CD4-positive, alpha-beta T cell treated with Interleukin-6 at 100 ng/mL for 8 hours (primary cell): ENCODE measurements at places on chromosomes 12 and 14.
A peak's percentile ranks its signal among the peaks of the same experiment; 100 is the strongest.

DNA sequence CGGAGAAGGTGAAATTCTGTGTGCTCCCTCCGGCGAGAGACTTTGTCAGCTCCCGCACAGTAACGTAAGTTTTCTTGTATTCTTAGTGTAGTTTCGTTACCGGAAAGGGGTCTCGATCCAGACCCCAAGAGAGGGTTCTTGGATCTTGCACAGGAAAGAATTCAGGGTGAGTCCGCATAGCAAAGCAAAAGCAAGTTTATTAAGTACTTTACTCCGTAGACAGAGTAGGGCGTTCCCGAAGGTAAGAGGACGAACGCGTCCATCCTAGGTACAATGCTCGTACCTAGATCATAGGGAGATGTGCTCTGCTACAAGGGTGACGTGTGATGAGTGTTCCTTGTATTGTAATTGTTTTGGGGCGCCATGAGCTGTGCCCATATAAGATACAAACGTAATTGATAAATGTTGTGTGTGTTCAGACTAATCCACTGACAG is 293 bp downstream of the IFI27L1 start:
- DNase-seq, result no peak

- no peak for DNase-seq
These were observed 30.3 kb downstream of the ZNF605 start for GRCh38 chr12:132925597-132926414.

DNA sequence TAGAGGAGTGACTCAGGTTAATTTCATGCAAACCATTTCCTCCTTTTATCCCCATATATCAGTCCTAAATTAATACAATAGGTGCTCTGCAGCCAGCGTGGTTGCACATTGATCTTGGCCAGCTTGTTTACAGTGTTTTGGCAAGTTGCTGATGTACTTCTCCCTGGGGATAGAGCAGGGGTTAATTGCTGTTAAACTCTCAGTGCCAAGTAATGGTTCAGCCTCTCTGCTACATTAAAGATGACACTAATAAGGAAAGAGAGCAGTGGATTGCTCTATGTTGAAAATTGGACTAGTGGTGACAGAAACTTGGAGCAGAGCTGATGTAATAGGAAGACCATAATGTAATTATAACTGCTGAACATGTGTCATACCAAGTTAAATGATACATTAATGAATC is 717.5 kb downstream of the RERGL start:
- no peak for DNase-seq

- no peak for DNase-seq
These were observed 7.5 kb upstream of the UBE2N start for GRCh38 chr12:93449277-93449676.

GRCh38 chr12:40511341-40511740 is 180.9 kb upstream of the CNTN1 start:
- no peak for DNase-seq

DNA sequence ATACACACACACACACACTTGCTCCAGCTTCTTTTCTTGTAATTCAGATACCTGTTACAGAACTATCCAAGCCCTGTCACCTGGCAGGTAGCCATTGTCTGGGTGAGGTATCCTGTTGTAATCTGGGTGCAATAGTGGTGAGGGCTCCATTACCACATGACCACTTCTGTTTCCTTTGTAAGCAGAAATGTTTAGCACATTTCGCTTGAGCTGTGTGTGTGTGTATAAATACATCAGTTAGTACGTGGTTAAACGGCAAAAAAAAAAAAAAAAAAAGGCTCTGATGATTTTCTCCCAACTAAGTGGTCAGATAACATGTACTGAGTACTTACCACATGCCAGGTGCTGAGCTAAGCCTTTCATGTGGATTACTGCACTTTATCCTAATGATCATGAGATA is 129.3 kb upstream of the SSTR1 start:
- peak; percentile 80 for DNase-seq

GRCh38 chr12:64825143-64826021 is 935 bp downstream of the TBC1D30 start:
- no peak for DNase-seq

DNA sequence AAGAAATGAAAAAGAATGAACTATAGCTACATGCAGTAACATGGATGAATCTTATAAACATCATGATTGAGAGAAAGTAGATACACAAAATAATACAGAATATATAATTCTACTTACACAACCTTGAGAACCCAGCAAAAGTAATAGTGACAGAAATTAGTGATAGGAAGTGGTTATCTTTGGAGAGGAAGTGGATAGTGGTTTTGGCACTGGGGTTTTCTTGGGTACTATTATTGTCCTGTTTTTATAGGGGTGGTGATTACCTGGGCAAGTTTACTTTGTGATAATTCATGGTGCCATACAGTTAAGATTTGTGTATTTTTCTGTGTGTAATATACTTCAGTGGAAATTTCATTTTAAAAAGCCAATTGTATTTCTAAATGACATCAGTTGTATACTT is 352.7 kb downstream of the AEBP2 start:
- DNase-seq, result peak; percentile 4

DNA sequence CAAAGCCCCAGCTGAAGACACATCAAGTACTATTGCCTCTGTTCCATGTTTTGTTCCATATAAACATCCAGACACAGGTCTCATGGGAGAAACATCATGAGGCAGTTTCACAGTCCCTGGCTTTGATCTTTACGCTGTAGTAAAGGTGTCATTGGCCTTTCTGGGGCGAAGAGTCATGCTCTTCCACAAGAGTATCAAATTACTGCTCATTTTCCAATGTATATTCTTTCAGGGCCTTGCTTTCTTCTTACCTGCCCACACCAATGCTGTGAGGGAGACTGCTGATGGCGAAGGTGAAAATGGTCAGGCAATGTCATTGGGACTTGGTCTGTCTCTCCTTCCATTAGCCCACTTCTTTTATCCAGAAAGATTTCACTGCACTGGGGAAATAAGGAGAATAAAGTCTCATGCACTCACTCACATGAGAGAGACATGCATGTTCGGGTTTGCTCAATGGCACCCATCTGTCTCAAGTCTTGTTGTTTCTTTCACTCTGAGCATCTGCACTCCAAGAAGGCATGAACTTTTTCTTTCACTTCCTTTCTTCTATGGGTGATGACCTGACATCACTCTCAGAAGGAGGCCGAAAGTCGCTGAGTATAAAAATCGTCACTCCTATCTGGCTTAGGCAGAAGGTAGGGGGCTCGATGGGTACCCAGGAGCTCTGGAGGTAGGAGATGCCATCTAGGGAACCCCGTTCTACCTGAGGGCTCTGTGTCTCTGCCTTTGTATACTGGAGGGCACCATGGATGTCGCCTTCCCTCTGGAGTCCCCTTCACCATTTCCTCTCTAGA is 1.3 kb upstream of the JDP2 start:
- DNase-seq, result no peak

DNA sequence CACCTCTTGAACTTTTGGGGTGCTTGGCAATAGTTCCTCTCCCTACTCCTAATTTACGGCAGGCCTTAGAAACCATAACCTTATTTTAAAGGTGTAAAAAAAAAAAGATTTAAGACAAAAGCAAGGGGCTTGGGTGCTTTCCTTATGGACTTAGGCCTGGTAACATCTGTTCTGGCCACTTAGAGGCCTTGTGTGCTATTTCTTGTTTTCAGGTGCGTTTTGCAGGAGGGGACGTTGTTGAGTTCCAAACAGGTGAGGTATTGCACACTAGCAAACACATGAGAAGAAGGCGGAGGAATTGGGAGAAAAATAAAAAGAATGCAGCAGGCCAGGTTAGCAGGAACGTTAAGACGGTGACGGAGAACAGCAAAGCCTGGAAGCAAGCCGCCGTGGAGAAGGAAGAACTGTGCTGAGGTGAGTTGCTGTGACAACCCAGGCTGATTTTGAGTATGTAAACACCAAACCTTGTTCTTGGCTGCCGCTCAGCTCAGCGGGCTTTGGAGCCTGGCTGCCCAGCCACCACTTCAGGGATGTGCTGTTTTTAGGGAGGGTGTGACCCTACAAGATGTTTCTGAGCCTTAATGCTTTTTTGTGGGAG is 17.3 kb downstream of the EMG1 start:
- no peak for DNase-seq

- DNase-seq, result no peak
These were observed 3.0 kb upstream of the PPP1CC start for GRCh38 chr12:110745542-110746284.

DNA sequence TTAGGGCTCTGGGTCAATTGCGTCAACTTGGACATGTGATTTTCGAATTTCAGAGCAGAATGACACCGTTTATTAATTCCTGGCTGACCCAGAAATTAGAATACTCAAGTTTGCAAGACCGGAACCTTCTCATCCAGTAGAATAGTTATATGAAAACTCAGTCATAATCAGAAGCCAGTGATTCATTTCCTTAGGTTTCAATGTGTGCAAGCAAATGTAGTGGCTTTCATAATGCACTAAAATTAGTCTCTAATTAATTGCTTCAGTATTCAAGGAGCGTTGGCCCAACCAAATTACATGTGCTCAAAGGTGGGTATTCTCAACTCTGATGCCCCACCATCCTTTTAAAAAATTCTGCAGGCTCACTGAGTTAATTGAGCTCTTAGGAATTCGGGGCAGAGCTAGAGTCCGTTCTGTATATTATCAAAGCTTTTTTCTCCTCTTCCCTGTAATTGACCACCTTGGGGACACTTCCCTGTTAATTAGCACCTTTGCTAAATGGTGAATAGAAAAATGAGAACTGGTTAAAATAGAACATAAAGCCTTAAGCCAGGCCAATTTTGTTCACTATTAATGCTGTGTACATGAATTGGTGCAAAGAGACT is 55.4 kb downstream of the DAO start:
- no peak for DNase-seq

GRCh38 chr14:39315859-39316444 is 82.2 kb downstream of the MIA2 start:
- DNase-seq, result no peak

DNA sequence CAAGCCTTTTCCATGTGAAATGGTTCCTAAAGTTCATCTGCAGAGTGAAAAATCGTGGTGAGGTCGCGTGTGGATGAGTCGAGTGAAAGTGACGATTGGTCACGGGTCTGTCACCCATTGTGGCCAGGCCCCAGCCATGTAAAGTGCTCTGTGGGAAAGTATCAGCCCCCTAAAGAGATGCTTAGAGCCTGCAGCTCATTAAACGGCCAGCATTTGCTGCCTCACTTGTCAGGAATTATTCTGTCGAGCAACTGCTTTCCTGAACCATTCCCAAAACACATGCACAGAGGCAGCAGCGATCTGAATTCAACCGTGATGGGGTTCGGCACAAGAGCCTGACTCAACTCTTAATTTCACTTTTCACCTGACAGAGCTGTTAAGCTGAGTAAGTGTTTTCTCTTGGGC is 16.0 kb downstream of the DBX2 start:
- DNase-seq, result no peak

- no peak for DNase-seq
These were observed 8.2 kb upstream of the MIS18BP1 start for GRCh38 chr14:45261209-45261608.

GRCh38 chr12:42760550-42760949 is 171.0 kb upstream of the PRICKLE1 start:
- DNase-seq, result no peak

DNA sequence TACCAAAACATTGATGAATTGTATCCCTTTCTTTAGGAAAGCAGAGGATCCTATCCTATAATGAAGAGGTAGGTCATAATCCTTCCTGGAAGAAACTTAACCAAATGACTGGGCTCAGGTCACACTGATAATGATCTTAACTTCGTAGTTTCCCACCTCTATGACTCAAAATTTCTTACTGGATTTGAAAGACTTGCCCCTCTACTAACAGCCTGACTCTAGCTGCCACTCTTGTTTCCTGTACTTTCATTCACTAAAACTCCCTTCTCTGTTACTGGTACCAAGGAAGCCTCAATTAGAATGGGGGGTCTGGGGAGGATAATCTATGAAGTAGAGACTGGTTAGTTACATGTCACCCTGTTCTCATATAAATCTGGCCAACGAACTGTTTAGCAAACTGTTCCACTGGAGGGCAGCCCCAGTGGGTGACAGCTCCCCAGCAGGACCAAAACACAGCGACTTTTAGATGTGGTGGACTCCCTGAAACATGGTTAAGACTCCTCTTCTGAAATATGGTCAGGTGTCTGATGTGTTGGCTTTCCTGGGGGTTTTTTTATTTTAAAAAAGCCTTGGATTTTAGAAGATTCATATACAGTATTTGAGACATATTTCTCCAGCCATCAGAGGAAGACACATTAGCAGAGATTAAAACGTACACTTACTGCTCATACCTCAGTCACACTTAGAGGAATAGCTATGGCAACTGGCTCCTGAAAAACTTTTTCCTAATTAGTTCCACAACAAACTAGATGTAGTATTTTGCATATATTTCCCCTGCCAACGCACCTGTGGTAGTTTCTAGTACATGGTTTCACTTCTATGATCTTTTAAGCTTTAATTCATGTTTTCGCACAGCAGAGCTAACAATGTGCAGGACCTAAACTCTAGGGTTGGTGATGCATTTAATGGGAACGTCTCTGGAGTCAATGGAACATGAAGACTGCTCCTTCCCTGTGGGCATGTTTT is 72.3 kb downstream of the ACADS start:
- no peak for DNase-seq

DNA sequence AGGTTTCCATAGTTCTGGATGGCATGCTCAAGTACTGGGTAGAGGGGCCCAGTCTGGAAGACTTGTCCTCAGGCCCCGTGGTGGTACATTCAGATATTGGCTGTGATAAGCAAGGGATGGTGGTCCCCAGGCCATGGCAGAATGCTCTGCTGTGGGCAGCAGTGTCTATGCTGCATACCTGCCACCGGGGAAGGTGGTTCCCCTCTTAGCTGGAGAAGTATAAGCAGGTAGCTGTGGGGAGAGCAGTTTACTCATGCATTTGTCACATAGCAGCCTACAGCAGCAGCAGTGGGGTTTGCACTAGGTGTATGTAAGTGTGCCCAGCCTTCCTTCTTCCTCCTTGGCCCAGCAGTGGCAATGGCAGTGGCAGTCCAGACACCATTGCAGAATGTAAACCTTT is 69.3 kb upstream of the ADAMTS20 start:
- no peak for DNase-seq

DNA sequence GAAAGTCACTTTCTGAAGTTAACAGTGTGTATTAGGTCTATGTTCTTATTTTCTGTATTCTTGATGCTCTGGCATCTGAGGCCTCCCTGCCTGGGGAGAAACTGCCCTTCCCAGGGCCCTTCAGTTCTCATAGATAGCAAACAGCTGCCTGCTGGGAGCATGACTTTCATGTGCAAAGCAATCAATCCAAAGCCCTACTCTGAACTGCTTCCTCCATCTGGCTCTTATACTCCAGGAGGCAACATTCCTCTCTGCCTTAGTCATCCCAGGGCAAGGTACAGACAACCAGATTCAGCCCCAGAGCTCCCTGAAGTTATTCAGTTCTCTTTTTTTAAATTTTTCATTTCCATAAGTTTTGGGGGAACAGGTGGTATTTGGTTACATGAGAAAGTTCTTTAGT is 41.7 kb upstream of the RIN3 start:
- no peak for DNase-seq
